ENCODE measurements at places on chromosomes 6 and 20.

- DNase-seq = no peak
Measured at GRCh38 chr20:52425253-52425652, 233.7 kb upstream of the ZFP64 start.

GRCh38 chr6:92723390-92723931 is 695.9 kb downstream of the EPHA7 start:
- no peak for DNase-seq

- DNase-seq = no peak
Measured at GRCh38 chr6:136846046-136846445, 23.7 kb downstream of the PEX7 start.

GRCh38 chr6:25895771-25896170 is 21.7 kb upstream of the SLC17A3 start:
- no peak for DNase-seq

- DNase-seq = no peak
Measured at GRCh38 chr20:9597547-9597946, 83.2 kb downstream of the LAMP5 start.

DNA sequence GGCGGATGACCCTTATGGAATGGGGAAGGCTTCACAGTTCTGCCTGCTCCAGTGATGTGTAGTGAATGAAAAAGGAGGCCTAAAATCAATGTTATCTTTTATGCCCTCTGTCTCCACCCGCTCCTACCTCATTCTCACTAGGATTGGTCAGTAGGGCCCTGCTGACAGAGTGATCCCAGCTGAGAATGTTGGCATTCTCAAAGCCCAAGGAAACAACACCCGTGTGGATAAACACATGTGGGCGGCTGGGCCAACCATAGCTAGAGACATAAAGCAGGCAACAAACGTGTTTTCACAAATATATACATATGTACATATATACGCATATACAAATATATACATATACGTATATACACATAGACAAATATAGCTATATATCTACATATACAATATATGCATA is 4.5 kb downstream of the RIPK1 start:
- no peak for DNase-seq

DNA sequence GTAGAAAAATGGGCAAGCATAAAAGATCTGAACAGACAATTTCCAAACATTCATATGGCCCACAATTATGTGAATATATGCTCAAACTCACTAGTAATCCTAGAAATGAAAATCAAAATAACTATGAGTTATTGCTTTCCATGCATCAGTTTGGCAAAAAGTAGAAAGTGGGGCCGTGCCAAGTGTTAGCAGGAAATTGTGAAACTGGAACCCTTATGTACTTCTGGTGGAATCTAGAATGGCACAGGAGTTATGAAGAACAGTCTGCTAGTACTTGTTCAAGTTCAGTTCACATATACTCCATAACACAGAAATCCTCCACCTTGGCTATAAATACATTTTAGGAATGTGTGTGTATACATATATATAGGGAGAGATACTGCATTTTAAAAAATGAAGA is 89.8 kb downstream of the EYA2 start:
- no peak for DNase-seq

GRCh38 chr20:37364013-37364926 is 18.3 kb downstream of the SRC start:
- no peak for DNase-seq

DNA sequence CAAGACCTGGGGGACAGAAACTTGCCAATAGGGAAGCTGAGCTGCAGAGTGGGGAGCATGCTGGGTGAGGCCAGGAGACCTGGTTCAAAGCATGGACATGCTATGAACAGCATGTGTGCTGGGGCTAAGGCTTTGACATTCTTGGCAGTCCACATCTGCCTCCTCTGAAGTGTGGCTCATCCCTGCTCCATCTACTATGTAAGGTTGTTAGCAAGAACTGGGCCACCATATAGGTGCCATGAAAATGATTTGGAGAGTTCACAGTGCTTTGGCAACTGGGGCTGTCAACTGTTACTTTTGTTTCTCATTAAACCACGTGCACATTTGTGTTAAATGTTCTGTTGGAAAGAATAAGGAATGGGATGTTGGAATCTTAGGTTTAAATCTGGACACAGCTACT is 311.1 kb downstream of the CDC5L start:
- no peak for DNase-seq

DNA sequence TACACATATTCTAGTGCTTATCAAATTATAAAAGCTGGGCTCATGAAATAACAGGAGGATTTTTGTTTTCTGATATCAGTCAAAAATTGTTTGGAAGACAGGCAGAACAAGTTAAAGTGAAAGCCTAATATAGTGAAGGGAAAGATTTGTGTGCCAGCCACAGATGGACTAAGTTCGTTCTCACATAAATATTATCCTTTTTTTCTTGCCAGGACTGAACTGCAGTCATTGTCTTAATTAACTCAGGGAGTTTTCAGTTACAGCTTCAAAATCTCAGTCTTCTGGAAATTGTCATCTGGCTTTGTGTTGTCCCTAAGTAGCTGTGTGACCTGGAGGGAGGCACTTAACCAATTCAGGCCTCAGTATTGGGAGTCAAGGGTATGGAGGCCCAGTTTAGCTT is 40.7 kb downstream of the PLCB4 start:
- no peak for DNase-seq

DNA sequence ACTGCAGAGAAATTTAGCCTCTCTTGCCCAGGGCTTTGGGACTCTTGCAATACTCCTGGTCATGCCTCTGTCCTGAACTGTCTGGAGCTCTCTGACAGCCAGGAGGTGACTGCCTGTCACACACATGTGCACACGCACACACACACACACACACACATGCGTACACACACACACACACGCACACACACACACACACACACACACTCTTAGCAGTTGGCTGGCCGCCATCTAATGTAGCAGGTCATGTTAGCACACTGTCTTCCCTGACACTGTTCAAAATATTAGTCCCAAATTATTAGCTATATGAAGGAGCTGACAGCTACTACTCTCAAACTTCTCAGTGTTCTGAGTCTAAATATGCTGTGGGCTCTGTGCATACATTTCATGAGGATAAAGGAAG is 60.9 kb downstream of the IPCEF1 start:
- DNase-seq = no peak

DNA sequence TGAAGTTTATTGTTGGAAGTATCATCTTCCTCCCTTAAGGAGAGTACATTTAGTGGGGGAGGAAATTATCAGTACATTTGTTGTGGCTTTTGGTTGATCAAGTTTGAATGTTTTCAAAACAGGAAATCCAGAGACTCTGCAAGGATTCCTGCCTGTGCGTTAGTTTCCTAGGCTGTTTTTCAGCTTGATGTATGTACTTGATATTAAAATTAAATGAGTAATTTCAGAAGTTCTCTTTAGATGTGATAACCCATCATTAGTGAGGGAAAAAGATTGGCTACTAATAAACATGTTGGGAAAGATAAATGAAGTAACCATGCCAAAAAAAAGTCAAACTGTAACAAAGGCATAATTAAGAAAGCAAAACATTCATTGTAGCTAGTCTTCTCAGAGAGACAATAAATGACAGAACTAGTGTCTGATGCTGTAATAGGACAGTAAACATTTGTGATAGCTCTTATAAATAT is 88.0 kb upstream of the TULP1 start:
- DNase-seq = no peak

GRCh38 chr20:63494084-63494419 is 4.8 kb downstream of the EEF1A2 start:
- no peak for DNase-seq

DNA sequence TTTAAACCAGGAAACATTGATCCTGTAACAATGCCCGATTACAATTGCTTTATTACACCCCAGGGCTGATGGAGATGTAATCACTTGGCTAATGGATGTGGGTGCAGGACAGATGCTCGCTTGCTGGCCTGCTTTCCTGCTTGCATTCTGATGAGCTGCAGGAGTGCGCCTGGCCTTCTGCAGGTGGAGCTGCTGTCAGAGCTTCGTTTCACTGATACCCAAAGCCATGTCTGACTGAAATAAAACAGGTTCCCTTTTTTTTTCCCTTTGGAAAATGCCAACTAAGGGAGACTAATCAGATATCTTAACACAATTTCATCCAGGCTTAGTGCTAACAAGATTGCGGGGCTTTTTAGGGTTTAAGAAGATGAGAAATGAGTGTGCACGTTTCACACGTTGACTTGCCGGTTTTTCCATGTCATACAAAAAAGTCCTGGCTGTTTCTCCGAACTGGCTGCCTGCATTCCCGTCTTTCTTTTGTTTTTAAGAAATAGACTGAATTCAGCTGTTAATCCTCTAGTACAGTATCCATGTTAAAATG is 60.7 kb downstream of the VAPB start:
- no peak for DNase-seq

- DNase-seq = no peak
Measured at GRCh38 chr20:33679758-33680485, 5.7 kb upstream of the NECAB3 start.

GRCh38 chr6:120903836-120904235 is 430.4 kb downstream of the TBC1D32 start:
- no peak for DNase-seq

DNA sequence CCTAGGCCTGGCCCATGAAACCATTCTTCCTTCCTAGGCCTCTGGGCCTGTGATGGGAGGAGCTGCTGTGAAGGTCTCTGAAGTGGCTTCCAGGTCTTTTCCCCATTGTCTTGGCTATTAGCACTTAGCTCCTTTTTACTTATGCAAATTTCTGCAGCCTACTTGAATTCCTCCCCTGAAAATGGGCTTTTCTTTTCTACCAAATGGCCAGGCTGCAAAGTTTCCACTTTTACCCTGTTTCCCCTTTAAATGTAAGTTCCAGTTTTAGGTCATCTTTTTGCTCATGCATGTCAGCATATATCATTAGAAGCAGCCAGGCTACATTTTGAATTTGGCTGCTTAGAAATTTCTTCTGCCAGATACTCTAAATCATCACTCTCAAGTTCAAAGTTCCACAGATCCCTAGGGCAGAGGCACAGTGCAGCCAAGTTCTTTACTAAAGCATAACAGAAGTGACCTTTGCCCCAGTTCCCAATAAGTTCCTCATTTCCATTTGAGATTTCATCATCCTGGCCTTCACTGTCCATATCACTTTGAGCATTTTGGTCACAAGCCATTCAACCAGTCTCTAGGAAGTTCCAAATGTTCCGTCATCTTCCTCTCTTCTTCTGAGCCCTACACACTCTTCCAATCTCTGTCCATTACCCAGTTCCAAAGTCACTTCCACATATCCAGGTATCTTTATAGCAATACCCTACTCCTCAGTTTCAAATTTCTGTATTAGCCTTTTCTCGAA is 71.9 kb downstream of the TBC1D7 start:
- DNase-seq = no peak

DNA sequence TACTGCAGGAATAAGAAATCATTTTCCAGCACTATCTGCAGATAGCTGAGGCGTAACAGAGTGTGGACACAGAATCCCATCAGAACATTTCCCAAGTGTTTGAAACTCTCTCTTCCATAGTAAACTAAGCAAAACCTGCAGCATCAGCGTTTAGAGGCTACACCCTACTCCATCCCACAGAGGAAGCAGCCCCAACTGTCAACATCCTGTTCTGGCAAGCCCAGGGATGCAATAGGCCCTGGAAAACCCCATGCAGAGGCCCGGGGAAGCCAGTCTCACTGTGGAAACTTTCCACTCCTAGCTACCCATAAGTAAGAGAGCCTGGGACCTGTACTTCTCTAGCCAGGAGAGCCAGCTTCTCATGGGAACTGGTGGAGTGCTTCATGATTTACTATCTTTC is 129.4 kb downstream of the LY86 start:
- DNase-seq = no peak

- DNase-seq = no peak
Measured at GRCh38 chr6:33080127-33081089, 4.6 kb downstream of the HLA-DPB1 start.

DNA sequence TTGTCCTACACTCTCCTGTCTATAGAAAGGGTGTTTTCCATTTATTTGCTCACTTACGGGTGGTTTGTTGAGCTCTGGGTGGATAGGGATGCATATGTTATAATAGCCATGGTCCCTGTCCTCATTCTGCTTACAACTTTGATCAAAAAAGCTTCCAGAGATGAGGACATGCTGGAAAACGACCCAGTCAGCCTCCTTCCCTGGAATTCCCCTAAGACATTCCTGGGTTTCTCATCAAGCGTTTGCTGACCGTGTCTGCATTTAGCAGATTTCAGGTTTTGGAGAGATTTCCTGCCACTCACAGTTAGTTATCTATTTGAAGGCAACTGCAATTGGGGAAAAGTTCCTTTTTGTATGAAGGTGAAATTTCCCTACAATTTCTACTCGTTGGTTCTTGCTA is 152.8 kb upstream of the AFDN start:
- no peak for DNase-seq

DNA sequence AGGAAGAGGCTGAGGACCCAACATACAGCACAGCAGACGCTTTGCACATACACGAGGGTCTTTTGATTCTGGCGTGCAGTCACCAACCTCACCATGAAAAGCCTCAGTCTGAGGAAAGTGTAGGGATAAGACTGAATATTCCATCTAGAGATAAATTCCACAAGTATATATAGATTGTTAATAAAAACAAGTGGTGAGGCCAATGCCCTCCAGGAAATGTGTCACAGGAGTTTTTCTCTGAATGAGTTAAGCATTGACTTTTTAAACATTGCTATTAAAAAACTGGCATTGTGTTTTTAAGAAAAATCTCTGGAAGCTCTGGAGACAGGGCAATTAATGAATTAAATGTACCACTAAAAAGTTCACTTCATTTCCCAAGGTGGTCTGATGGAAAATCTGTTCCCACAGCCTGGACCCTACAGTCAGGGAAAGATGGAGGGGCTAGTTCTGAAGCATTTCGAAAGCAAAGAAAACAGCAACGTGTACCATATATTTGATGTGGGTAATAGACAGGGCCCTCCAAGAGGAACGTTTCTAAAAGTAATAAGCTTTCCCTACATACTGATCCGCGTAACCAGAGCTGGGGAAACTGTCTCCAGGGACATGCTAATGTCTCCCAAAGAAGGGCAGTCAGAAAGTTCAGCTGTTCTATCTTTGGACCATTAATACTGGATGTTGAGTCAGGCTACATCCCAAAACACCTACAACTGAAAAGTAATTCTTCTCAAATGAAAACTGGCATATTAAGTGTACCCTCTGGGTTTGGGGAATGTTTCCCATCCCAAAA is 301.1 kb downstream of the FOXC1 start:
- no peak for DNase-seq

- DNase-seq = no peak
Measured at GRCh38 chr20:10609276-10609675, 64.5 kb downstream of the JAG1 start.

- DNase-seq = no peak
Measured at GRCh38 chr6:1232578-1232977, 79.3 kb upstream of the FOXQ1 start.

DNA sequence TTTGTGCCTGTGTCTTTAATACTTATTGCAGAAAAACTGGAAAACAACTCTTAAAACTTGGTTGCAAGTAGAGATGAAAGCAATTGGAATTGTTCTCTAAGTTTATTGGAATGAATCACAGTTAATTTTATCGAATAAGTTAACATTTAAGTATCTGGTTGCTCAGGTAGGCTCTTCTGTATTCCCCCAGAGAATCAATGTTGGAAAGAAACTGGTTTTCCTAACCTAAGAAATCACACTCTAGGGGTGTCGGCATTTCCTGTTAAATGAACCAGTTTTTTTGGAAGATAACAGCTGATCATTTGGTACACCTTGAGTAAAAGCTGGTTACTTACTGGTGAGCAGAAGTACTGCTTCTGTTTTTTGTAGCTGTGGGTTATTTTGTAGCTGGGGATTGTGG is 5.2 kb downstream of the TFAP2C start:
- DNase-seq = no peak

- DNase-seq = no peak
Measured at GRCh38 chr6:52929321-52930164, 20.0 kb upstream of the GSTA3 start.

- no peak for DNase-seq
Measured at GRCh38 chr20:38714308-38714707, 10.0 kb upstream of the SLC32A1 start.
